CD4-positive, alpha-beta memory T cell (primary cell): ENCODE measurements at places on chromosomes 4 and X. TPM values are rescaled to one million over a fixed set of nuclear protein-coding genes. Genes with fewer than 3 reads are reported as not detected.

DNA sequence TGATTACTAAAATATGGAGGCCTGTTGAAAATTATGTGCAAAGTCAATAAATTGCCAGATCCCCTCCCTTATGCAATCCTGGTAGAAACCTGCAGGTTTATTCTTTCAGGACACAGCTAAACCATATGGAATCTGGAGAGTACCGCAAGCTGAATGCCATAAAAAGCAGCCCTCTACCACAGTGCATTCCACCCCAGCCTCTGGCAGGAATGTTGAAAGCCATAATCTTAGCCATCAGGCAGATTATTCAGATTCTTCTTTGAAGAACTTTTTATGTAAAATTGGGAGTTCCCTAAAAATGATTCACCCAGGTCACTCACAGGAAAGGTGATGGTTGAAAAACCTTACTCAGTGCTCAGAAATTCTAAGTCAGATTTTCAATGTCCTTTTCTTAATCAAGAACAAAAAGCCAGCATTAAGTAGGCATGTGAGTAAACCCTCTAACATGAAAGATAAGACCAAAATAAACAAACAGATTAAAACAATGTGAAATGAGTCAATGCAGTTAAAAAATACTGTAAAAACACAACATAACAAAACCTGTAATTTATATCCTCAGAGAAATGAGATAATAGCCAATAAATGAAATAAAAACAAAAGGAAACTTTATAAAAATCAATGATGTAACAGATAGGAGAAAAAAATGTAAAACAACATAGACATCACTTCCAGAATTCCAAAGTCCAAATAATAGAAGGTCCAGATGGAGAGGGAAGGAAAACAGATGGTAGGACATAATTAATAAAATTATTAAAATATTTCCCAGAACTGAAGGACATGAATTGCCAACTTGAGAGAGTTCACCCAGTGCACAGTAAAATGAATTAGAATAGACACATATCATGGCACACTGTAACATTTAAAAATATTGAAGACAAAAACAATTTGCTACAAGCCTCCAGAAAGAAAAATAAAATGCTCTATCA is 226.9 kb downstream of the FSTL5 start:
- no peak for DNase-seq

- DNase-seq = no peak
Measured at GRCh38 chr4:128525992-128526630, 238.5 kb upstream of the PGRMC2 start.

DNA sequence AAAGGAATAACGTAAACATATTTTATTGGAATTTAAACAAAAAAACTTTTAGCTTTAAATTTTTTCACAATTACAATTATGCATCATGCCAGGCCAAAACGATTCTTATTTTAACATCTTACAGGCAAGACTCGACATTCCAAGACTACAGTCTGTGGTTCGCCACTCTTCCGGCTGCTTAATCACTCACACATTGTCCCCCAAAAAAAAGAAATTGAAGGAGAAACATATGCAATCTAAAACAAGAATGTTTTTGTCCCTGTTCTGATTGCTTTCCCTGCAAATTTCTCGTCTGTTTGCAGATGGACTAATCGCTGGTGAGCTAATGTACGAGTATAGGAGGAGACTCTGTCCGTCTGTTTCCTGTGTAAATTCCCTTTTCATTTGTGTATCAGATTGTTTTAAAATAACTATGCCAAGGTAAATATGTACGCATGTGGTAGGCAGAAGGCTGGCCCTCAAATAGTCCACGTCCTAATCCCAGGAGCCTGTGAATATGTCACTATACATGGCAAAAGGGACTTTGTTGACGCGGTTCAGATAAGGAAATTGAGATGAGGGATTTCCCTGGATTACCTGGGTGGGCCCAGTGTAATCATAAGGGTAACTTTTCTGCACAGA is 37.7 kb upstream of the MTNR1A start:
- DNase-seq = no peak

DNA sequence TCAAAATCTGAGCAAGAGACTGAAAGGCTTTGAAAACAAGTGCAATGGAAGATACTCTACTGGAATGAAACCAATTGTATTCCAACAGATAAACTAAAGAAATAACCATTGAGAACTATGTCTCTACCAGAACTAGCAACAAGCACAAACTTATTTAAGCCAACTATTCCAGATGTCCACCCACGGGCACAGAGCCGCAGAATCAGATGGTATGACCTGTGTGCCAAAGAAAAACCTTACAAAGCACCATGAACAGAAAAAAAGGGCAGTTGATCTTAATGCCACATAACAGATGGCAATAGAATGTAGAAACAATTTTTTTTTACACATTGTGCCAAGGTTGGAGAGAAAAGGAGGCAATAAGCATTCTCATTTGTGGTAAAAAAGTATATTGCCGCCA is 269.3 kb upstream of the ADGRL3 start:
- no peak for DNase-seq

DNA sequence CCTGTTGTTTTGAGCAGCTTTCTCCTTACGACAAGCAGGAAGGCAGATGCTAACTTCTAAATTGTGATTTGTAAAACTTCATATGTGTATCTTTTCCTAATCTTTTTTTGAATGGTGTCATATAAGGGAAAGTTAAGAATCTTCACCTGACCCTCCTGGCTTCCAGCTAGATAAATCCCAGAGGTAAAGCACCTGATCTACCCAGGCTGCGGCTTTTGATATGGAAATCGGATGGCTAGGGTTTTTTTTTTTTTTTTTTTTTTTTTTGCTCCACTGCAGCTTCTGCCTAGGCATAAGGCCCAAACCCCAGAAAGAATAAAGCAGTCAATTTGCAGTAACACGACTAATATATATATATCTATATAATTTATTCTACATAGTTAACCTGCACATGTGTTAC is 10.0 kb downstream of the MAB21L2 start:
- DNase-seq = no peak

Gene PFKFB1
- 0.78 TPM for total RNA-seq
